ENCODE measurements at places on chromosomes 1 and 21.

GRCh38 chr1:157519451-157519850 lies 32.9 kb downstream of the FCRL5 start:
- DNase-seq = no peak

- no peak for DNase-seq
These were observed 35.5 kb downstream of the ITGB3BP start for GRCh38 chr1:63487336-63488065.

DNA sequence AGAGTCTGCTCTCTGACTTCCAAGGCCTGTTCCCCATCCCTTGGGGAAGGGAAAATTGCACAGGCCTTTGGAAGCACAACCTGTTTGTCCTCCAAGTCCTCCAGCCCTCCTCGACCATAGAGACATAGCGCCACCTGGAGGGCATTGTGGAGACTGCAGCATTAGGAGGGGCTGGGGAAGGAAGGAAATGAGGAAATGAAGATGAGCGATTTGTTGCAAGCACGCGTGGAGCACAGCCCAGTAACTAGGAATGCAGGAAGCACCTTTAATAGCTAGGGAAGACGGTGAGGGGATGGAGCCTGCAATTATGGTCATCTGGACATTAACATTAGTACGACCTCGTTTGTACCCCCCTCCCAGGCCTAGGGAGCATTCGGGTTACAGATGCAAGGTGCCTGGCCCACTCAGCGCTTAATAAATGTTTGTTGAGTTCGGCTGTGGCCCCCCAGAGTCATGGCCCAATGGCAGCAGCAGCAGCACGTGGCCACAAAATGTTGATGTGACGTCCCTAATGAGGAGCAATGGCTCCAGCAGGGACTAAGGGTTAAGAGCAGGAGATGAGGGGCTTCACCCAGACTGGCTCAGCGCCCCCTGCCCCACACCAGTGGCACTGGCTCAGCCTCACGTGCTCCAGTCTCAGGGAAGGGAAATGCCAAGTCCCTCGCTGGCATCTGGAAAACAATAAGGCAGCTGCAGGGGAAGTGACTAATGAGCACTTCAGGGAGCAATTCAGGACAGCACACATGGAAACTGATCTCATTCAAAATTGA lies 8.0 kb upstream of the CAMK2N1 start:
- peak; percentile 76 for DNase-seq

DNA sequence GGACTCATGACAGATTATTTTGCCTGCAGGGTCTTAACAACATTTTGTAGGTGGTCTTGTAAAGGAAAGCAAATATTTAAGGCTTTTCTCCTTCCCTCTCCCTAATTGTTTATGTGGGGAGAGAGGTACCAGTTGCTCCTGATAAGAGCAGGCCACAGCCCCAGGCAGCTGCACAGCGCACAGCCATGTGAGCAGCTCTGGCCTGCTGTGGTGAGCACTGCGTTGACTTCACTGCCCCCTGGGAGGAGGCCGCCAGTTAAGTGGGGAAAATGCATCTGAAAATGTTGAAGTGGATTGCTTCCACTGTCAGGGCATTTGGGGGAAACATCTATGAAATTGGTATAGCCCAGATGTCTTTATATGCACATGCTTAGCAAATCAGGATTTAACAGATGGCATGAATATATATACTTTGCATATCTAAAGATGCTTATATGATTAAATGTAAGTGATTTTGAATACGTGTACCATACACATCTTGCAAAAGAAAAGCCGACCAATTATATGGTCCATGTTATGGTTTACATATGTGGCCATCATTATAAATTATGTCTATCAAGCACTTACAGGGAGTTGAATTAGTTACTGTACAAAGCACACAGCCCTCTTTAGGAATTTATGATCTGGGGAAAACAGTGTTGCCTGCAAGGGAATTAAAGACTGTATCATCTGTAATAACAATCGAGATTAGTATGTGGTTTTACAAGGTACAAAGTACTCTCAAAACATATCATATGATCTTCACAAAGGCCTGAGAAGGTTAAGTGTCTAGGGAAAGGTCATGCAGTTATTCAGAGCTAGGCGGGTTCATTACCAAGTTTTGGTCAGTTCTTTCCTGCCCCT lies 132.1 kb downstream of the RHOU start:
- DNase-seq = no peak

- no peak for DNase-seq
These were observed 722.6 kb downstream of the LRRIQ3 start for GRCh38 chr1:73475316-73475870.

DNA sequence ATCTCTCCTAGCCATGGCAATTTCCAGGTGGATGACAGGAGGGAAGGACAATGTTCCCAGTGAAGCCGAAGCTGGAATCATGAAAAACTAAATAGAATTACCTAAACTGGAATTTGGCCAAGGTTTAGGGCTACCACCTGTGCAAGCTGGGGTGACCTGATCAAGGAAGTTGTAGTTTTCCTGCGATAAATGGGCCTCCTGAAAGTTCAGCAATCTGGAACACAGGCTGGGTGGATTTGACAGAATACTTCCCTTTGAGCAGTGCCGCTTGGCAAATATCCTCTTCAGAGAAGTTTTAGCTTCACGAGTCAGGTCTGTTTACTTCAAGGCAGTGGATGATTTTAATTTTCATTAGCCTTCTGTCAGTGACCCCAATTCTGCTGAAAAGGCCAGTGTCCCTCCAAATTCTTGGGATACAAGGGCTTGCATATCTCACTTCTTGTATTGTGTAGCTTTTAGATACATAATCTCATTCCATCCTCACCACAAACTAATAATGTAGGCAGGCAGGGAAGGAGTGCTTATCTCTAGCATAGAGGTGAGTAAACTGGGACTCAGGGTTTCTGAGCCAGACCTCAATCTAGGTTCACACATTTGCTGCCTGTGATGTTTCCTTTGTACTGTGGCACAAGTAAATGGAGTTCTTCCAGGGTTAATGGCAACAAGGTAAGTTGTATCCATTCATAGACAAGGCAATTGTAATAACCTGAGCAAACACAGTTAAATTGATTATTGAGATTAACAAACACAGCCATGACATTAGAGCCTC lies 349.4 kb downstream of the NUF2 start:
- DNase-seq = no peak

All from caudate nucleus (tissue), 63 donors.